ENCODE measurements at places on chromosomes 7 and 10.

DNA sequence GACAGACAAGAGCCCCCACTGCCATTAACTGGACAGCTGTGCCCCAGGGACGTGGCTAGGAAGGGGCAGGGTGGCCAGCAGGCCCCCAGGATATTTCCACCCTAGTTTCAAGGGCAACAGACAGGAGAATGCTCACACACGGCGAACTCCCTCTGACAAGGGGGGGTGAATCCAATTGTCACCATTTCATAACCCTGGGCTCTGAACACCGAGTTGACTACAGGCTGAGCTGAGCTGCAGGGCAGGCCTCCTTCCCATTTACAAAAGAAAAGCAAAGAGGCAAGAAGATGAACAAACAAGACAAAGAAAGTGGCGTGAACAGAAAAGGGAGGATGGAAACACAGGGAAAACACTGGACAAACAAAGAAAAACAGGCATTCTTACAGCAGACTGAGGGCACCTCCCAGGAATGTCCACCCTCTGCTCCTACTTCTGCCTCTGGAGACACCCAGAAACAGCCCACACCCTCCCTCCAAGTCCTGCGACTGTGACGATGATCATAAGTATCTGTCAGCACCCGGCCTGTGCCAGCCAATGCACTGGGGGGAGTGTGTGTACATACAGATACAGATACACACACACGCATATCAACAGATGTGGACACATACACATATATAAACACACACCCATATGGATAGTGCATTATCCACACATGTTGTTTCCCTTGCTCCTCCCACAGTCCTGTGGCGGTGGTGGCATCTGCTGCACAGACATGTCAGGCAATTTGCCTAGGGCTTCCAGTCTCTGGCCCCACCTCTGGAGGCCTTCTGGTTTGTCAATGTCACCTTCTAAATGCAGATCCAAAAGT is 66.2 kb downstream of the FAM53B start:
- DNase-seq = no peak

- DNase-seq = no peak
Measured at GRCh38 chr10:95341716-95342130, 50.9 kb upstream of the PDLIM1 start.

DNA sequence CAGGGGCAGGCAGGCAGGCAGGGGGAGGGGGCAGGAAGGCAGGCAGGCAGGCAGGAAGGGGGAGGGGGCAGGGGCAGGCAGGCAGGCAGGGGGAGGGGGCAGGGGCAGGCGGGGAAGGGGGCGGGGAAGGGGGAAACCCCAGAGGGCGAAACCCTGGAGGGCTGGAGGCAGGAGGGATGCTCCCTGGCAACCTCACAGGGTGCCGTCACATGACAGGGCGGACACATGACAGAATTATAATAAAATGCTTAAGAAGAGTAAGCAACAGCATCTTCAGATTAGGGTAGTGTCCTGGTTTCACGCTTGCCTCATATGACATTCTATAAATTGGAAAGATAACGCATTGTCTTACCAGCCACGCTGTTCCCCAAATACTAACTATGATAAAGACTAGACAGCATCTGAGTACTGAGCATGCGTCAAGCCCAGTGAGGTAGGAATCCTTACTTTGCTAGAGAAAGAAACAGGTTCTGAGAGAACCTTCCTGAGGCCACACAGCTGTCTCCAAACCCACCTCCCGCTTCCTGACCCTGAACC is 131.6 kb downstream of the DIP2C start:
- DNase-seq = no peak

GRCh38 chr7:130494431-130494858 is 2.6 kb downstream of the MEST start:
- no peak for DNase-seq

- no peak for DNase-seq
Measured at GRCh38 chr10:1110674-1111119, 54.5 kb downstream of the WDR37 start.

Data from NCI-H2029 (cell line).